Lung (tissue), 17 donors: ENCODE measurements at places on chromosomes 6 and 20. TPM values are rescaled to one million over a fixed set of nuclear protein-coding genes. Genes with fewer than 3 reads are reported as not detected.

MYCT1 gene
- total RNA-seq = 17.2 TPM

VAPB gene
- 44.7 TPM for total RNA-seq

PBOV1 gene
- total RNA-seq = not detected

PLEKHG1 gene
- total RNA-seq = 42.0 TPM

ZNF165 gene
- 4.0 TPM for total RNA-seq

TBXT gene
- total RNA-seq = not detected

CPXM1 gene
- 5.1 TPM for total RNA-seq

- DNase-seq = peak; percentile 10
Observed at GRCh38 chr20:63750807-63751470, 11.4 kb downstream of the SLC2A4RG start.

DNA sequence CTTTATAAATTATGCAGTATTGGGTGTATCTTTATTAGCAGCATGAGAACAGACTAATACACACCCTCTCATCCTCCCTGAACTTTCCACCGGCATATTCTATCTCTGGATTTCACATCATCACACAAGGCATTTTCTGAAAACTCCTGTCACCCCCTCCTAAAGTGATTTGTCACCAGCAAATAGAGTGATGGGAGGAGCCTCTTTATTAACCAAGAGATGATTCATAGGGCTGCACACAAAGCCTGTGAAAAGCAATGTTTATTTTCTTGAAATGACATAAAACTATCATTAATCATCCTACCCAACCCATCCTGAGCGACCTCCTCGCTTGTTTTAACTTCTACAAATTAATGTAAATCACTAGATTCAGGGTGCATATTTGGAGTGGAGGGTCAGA is 394.7 kb upstream of the SULF2 start:
- no peak for DNase-seq

DNA sequence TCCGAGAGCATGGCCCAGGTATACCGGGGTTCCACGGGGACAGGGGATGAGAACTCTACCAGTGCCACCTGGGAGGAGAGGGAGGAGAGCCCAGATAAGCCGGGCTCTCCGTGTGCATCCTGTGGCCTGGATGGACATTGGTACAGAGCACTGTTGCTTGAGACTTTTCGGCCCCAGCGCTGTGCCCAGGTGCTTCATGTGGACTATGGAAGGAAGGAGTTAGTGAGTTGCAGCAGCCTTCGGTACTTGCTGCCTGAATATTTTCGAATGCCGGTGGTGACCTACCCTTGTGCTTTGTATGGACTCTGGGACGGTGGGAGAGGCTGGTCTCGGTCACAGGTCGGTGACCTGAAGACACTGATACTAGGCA is 1.3 kb downstream of the TDRD6 start:
- DNase-seq = no peak

DNA sequence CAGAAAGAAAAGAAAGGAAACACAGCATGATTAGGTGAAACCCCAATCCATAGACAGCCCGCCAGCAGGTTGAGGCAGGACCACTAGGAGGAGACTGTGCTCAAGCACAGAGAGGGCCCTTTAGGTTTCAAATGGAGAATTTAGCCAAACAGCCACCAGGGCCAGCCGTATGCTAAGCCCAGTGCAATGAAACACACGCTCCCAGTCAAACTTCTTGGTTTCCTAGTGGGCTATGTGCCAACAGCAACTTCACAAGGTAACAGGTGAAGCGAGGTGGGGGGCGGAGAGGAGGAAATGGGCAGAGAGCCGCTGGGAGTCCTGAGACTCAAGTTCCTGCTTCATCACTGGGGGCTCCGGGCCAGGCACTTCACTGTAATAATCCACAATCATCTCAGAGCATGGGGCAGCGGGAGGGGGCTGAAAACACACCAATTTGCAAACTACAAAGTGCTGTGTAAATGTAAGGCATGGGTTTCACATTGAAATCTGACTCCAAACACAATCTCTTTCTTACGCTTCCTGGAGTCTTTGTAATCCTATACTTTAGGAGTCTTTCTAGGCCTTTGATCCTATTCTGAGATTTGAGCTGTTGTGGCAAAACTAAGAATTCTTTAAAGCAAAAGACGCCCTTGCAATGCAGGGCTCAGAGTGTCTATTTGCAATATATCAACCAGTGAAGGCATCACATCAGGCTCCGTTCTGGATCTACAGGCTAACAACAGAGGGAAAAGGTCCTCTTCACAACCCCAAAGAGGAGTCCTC is 117.3 kb downstream of the OPRM1 start:
- peak; percentile 86 for DNase-seq

GRCh38 chr6:13125841-13126240 is 202.5 kb downstream of the TBC1D7 start:
- DNase-seq = no peak

DNA sequence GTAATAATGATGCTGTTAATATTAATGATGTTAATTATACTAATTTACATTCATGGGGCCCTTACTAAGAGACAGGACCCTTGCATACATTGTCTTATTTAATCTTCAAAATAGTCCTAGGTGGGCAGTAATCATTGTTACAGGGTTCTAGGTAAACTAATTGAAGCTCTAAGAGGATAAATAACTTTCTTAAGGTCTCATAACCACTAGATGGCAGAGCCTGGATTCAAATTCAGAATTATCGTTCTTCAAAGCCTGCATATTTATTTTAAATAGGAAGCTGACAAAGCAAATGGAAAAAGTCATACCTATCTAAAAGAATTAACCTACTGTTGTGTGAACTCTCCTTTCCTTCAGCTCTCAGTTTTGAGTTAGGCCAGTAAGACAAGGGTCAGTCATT is 23.5 kb downstream of the PTCHD4 start:
- peak; percentile 42 for DNase-seq

- no peak for DNase-seq
Observed at GRCh38 chr6:157019733-157020132, 242.6 kb downstream of the ARID1B start.

DNA sequence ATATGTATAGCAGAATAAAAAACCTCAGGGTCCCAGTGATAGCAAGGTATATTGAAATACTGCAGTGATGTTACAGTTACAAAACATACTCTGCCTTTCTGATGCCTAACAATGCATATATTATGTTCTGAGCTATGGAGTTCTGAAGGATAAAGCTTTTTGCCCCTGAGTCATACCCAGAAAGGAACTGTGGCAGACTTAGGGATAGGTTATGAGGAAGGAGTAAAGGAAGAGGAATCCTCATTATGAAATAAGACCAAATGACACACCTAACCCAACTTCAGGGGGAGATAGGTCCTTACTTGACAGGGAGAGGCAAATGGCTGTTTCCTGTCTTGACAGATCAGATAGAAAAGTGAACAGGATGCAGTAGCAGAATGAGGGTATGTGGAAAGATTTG is 940.6 kb upstream of the FLRT3 start:
- no peak for DNase-seq

- no peak for DNase-seq
Observed at GRCh38 chr6:52552278-52552643, 24.6 kb downstream of the TRAM2 start.

GRCh38 chr6:138580801-138581200 is 81.5 kb upstream of the NHSL1 start:
- no peak for DNase-seq

DNA sequence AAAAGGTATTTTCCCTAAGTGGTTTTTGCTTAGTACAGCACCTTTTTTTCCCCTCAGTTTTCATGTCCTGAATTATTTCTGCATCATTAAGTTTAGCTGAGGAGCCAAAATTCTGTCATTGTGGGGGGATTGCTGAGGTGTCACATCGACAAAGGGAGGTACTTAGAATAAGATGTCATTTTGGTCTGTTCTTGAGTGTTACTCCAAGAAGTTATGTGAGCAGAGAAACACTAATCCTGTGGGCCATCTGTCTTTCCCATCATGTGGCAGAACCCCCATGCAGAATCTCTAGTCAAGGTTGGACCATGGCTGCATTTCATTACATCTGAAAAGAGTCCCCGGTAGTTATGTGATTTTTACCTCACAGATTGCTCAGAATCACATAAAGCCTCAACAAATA is 167.8 kb upstream of the CENPW start:
- DNase-seq = no peak

DNA sequence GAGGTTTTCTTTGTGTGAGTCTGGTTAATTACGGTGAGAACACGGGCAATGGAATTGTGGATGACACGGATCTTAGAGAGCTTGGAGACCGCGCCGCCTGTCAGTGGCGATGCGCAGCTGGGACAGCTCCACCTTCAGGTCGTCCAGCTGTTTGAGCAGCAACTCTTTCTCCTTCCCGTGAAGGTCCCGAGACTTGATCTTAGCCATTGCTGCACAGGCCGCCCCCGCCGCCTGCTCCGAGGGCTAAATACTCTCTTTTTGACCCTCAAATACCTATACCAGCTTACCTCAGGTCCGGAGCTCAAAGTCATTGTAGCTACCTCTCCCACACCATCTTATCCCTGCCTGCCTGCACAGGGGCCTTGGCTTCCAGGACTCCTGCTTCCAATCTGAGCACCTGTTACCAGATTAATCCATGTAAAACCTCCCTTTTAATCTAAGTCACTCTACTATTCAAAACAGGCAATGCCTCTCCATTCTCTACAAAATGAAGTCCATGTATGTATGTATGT is 100.2 kb downstream of the PREP start:
- no peak for DNase-seq

- DNase-seq = no peak
Observed at GRCh38 chr6:53461696-53462095, 83.2 kb downstream of the GCLC start.

GRCh38 chr20:62880147-62880934 is 18.7 kb upstream of the TCFL5 start:
- DNase-seq = no peak

DNA sequence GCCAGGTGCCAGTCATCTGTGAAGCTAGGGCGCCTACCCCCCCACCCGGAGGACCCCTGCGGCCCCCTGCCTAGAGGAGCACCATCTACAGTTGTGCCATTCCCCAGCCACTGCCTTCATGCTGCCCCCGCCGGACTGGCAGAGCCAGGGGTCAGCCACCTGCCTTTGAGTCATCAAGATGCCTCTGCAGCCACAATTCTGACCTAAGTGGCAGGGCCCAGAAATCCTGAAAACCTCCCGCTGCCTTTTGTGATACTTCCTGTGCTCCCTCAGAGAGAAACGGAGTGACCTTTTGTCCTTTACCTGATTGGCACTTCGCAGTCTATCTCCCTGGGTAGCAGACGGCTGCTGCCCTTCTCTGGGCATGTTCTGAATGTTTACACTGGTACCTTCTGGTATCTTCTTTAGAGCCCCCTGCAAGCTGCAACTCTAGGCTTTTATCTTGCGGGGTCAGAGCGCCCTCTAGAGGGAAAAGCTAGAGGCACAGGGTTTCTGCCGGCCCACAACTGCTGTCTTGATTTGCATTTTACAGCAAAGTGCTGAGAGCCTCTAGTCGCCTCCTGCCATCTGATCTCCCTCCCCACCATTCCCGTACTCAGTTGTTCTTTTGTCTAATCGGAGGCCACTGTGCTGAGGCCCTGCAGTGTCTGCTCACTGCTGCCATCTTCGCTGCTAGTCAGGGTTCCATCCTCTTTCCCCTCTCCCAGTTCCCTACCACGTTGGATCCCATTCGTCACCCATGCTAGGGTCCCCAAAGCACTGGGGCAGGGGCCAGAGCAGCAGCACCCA is 26.9 kb downstream of the SPATA2 start:
- DNase-seq = peak; percentile 83

- DNase-seq = peak; percentile 71
Observed at GRCh38 chr20:45293041-45294002, 13.3 kb upstream of the RBPJL start.

DNA sequence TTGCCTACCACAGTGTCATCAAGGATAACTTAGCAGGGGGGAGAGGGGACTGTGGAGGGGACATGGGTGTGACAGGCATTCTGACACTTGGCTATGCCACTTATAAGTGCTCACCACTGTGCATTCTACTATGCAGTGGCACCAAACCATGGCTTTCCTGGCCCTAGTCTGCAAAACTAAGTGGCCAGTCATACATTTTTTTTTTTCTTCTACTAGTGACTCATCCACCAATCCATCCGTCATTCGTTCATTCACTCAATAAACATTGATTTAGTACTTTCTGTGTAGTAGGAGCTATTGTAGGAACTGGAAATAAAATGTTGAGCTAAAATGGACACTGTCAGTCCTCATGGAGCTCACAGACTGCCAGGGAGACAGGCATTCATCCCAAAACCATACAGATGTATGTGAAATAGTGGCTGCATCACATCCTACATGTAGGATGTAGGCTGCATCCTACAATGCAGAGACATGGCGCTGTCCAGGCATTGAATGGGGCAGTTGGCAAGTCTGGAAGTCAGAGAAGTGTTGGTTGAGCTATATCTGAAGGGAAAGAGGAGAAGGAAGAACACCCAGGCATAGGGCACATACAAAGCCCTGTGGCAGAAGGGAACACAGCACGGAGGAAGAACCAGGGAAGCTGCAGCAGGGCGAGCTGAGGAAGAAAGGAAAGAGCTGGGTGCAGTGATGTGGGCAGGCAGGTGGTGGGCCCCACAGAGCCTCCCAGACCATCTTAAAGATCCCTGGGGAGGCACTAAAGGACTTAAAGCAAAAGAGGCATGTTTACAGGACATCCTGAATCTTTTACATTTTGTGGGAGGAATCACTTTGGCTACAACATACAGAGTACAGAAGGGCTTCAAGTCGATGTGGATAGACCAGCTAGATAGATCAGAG is 224.4 kb downstream of the UST start:
- no peak for DNase-seq

GRCh38 chr6:165641672-165642156 is 21.3 kb downstream of the PDE10A start:
- DNase-seq = no peak

DNA sequence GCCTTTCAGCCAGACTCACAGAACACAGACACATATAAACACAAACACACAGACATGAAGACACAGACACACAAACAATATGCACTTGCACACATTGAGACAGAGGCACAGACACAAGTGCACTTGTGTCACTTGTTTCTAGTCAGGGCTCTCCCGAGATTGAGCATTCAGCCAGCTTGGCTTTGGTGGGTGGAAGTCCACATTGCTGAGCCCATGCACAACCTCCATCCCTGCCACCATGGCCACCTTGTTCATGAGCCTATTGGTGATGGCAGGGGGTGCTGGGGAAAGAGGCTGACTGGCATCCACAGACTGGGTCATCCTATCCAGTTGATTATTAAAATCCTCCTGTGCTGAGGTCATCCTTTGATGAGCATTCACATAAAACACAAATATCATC is 11.5 kb upstream of the CST7 start:
- peak; percentile 1 for DNase-seq

DNA sequence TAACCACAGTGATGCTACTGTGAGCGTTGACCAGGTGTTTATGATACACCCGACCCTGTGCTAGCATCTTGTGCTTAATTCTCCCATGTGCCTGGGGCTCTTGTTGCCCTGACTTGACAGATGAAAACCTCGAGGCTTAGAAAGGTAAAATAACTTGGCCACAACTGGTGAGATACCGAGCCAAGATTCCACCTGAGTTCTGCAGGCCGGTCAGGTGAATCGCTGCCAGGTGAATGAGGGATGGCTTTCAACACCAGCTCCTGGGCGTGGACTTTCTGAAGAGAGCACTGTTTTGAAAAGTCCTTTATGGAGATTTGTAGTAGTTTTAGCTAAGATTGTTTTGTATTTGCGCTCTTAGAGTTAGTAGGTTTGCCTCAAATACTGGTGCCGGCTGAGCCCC is 12.2 kb upstream of the ZNF831 start:
- DNase-seq = no peak
